ENCODE measurements at places on chromosomes 7 and 10.

DNA sequence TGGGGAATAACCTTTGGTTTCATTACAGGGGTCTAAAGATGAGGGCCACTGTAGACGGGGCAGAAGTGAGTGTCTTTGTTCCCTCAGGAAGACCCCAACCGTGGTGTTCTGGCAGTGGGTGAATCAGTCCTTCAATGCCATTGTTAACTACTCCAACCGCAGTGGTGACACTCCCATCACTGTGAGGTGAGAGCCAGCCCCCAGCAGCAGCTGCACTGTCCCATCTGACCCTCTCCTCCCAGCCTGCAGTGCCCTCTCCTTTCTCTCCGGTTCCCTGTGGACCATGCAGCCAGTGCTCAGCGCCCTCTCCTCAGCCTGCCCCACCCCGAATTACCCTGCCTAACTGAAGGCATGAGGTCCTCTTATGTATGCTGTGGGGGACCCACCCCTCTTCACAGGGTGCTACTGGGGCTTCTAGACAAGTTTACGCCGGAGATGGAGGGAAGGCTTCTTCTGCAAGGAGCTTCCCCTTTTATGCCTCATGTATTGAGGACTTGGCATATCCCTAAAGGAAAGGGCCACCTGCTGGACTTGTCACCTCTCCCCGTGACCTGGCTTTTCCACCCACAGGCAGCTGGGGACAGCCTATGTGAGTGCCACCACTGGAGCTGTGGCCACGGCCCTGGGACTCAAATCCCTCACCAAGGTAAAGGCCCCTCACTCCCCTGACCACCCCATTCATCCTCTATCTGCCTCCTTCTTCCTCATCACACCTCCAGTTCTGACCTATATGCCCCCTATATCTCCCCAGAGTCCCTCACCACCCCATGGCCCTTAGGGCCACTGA, 5.1 kb downstream of the SFXN3 start:
- no peak for DNase-seq

DNA sequence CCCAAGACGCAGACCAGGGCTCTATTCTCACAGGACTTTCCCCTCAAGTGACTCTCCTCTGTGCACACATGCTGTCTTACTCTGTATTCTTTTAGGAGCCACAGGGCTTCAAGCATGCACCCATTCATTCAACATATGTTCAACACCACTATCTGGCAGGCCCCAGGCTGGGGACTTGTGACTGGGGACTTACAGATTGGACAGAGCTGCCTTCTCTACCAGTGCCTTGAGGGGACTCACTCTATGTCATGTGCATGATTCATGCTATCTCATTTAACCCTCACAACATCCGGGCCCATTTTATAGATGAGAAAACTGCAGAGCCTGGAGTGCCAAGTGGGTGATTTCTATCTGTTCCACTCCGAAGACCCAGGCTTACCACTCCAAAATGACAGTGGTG, 34.3 kb downstream of the MYL10 start:
- DNase-seq: no peak

GRCh38 chr7:134660961-134661376, 14.3 kb downstream of the BPGM start:
- no peak for DNase-seq

- no peak for DNase-seq
Measured at GRCh38 chr7:122199171-122199570, 55.1 kb upstream of the AASS start.

Measured in CD4-positive, alpha-beta T cell treated with Interferon alpha-2 for 1 hour (primary cell).